ENCODE measurements at places on chromosomes 1 and 21.

DNA sequence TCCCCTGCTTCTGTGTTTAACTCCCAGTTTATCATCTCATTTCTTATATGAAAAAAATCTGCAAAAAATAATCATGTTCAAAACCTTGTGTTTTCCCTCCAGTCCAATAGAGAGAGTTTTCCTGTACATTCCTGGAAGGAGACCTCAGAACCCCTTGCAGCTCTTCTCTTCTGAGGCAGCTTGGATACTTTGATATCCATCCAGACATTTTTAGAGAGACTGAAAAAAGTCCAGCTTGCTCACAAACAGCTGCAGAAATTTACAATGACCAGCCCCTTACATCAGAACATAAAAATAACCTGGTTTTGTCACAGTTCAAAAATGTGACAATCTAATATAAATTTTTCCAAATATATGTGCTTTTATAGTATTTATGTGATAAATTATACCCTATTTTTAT lies 73.3 kb upstream of the C1orf115 start:
- peak; percentile 23 for DNase-seq

GRCh38 chr1:26161415-26162219 lies 2.7 kb downstream of the FAM110D start:
- DNase-seq = no peak

- DNase-seq = peak; percentile 84
Measured at GRCh38 chr1:209643285-209644020, 8.8 kb downstream of the LAMB3 start.

GRCh38 chr1:230145505-230145899 lies 78.5 kb downstream of the GALNT2 start:
- DNase-seq = no peak

- DNase-seq = no peak
Measured at GRCh38 chr1:54402896-54403295, 3.3 kb downstream of the SSBP3 start.

- peak; percentile 21 for DNase-seq
Measured at GRCh38 chr1:225318706-225319575, 108.9 kb downstream of the LBR start.

DNA sequence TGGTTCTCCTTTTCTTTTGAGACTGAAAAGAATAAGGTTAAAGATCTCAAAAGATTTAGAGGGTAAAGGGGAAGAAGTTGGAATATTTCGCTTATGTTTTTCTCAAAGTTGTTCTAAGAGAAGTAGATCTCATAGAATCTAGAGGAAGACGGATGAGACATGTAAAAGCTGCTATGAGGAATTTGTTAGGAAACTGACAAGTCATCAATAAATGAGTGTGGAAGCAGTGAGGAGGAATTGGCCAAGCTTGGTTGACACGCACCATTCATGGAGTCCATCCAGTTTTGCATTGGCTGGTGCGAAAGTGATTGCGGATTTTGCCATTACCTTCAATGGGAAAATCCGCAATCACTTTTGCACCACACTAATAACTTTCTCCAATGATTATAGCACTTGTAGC lies 20.0 kb downstream of the SLAMF6 start:
- DNase-seq = no peak

GRCh38 chr21:25161571-25161970 lies 445.7 kb downstream of the MRPL39 start:
- DNase-seq = no peak

DNA sequence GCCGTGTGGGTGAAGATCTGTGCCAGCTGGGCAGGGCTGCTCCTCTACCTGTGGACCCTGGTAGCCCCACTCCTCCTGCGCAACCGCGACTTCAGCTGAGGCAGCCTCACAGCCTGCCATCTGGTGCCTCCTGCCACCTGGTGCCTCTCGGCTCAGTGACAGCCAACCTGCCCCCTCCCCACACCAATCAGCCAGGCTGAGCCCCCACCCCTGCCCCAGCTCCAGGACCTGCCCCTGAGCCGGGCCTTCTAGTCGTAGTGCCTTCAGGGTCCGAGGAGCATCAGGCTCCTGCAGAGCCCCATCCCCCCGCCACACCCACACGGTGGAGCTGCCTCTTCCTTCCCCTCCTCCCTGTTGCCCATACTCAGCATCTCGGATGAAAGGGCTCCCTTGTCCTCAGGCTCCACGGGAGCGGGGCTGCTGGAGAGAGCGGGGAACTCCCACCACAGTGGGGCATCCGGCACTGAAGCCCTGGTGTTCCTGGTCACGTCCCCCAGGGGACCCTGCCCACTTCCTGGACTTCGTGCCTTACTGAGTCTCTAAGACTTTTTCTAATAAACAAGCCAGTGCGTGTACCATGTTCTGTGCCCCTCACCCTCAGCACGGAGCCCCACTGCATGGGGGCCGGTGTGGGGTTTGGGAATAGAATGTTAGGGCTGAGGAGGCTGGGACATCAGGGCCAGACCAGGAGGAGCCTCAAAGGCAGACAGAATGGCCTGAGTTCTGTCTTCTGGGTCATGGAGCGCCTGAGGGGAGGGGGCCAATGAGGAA lies 21.3 kb downstream of the SERINC2 start:
- DNase-seq = no peak

- DNase-seq = no peak
Measured at GRCh38 chr1:233549917-233550316, 64.0 kb upstream of the KCNK1 start.

- DNase-seq = no peak
Measured at GRCh38 chr1:221449801-221450470, 292.0 kb downstream of the DUSP10 start.

GRCh38 chr1:20322825-20323612 lies 32.3 kb downstream of the VWA5B1 start:
- no peak for DNase-seq

- no peak for DNase-seq
Measured at GRCh38 chr1:104125266-104125665, 375.6 kb downstream of the AMY1C start.

DNA sequence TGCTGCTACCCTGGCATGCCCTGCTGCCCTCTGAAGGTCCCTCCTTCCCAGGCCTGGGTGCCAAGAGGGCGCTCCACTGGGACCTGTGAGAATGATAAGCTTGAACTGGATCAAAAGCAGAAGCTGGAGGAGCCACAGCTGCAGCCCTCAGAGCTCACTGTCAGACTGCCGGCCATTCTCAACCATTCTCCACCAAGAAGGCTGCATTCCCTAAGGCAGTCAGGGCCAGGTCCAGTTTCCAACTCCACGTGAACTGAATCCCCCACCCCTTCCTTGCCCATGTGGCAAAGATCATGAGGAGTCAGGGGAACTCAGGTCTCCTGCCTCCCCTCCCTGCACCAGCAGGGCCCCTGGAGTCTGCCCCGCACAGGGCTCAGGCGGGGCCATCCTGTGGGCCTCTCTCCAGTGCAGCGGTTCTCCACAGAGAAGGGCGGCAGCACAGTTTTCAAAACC lies 19.5 kb downstream of the SLC1A7 start:
- peak; percentile 59 for DNase-seq

DNA sequence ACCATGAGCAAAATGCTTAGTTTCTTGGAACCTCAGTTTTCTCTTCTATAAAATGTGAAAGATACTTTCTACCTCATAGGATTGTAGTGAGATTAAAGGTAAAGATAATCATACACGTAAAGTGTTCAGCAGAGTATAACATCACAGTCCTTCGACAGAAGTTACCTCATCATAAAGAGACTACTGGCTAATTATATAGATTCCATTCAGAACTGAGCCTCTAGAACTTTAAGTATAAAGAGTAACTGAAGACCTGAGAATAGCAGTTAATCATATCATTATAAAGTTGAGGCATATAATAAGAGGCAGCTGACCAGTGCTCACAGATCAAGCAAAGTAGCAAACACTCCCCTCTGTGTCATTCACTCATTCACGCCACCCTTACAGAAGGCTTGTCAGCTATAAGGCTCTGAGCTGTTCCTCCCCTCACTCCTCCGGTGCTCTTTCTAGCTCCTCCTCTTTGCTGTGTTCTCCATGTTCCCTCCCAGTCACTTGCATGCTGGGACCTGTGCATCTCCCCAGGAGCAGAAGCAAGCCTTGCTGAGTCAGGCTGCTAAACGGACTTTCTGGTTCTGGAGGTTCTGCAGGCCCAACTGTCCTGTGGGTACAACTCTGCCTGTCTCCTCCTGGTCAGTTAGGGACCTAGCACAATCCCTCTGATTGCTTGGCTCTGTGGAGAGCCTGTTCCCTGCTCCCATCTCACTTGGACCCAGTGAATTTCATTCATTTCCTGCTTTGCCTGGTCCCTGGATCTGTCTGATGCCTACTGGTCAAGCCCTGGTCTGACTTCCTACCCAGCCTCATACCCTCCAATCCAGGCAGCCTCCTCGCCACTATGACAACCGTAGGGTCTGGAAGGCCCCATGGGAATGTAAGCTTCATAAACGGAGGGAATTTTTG lies 28.3 kb upstream of the LY9 start:
- no peak for DNase-seq

- DNase-seq = peak; percentile 48
Measured at GRCh38 chr1:230375780-230376179, 50.4 kb downstream of the PGBD5 start.

DNA sequence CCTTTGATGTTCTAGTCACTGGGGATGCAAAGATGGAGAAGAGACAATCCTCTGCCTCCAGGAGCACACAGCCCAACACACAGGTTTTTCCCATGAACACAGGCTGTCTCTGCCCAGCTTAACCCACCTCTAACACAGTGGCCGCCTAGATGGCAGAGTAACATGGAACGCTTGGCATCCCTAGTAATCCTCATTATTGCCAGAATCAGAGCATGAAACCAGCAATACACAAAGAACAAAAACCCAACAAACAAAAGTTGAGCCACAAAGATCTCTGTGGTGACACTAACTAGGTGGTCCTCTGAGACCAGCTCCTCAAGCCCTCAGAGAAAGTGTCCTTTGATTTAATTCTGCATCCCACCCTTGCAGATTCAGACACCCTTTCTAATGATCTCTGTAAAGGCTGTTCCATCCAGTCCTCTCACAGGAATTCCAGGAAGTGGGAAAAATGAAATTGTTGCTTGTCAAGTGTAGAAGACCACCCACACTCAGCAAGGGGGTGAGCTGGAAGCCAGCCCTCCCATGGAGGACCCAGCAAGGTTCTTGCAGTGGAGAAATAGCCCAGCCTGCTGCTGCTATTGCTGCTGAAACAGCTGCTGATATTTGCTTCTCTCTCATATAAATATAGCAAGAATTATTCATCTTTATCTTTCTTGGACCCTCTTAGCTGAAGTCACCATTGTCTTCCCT lies 7.4 kb upstream of the ATP2B4 start:
- DNase-seq = no peak

GRCh38 chr1:246795906-246796694 lies 71.9 kb downstream of the SCCPDH start:
- no peak for DNase-seq

Data from muscle of back (tissue), 13 donors.